ENCODE measurements at places on chromosomes 7 and 10.

GRCh38 chr7:90743626-90744025, 147.5 kb downstream of the CDK14 start:
- DNase-seq: no peak

DNA sequence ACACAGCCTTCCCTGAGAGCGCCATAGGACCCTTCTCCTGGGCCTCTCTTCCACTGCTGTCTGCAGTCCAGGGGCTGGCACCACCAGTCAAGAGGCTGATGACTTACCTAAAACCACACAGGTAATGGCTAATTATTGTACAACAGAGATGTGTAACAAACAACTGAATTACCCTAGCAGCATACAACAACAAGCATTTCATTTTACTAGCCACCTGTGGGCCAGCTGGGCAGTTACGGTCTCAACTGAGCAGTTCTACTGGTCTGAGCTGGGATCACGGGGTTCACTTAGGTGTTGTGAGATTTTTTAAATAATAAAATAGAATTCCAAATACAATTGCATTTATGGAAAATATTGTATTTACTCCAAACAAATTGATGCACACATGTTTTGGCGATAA, 431.9 kb downstream of the TNS3 start:
- no peak for DNase-seq

GRCh38 chr10:74008212-74008731, 10.4 kb downstream of the VCL start:
- no peak for DNase-seq

GRCh38 chr7:87960239-87960638, 26.2 kb downstream of the ADAM22 start:
- DNase-seq: no peak

DNA sequence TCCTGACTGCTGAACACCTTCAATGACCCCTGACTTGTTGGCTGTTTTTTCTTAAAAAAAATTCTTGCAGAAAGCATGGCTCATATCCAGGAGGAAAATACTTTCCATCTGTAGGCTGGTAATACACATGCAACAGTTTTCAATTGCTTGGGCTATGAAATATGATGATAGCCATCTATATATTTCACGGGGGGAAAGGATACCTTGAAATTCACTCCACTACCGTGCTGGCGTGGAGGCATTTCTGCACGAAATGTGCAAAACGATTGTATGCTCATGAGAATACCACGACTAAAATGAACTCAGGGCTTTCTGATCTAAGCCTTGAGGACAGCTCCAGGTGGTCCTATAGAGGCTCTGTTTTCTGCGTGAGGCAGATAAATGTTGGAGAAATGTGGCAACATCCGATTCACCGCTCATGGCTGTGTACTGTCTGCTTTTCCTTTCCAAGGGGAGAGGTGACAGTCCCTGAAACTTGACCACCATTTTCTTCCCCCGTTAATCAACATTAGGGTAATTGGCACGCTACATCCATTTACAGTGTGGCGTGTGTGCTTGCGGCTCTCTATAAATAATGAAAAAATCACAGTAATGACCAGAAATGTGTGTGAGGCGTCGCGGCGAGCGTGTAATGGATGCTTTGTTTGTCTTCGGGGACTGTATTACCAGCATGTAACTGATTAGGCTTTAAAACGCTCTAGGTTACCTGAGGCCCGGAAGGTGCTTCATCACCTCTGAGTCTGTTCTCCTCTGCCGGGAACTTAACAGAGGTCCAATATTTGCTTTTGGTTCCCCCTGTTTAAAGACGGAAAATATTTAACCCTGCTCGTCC, 12.8 kb upstream of the CARD11 start:
- DNase-seq: no peak

DNA sequence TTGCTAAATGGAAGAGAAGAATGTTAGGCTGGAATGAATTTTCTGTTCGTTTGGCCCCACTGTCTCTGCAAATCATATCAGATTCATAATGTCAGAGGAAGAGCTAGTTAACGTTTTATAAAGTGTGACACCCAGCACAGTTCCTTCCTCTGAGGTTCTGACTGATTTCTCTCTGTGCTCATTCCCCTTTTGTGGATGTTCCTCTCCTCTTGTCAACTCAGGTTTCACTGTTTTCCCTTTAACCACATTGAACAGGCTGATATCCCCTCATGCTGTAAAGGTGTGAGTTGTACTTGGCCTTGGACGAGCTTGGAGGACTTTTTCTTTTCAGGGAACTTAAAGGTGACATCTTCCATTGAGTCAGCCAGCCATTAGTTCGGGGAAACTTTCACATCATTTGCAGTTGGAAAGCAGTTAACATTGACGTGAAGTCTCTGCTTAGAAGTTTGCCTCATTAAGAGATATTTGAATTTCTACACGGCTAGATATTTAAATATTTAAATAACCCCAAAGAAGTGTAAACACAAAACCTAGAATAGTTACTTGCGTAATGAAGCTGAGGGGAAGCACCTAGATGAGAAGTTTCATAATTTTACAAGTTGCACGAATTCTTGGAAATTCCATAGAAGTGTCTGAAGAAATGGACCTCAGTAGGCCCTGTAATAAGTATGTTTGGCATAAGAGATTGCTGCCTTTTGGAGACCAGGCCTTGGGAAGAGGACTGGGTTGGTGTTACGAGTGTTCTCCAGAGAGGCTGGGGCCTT, 101.5 kb upstream of the EGR2 start:
- no peak for DNase-seq

- no peak for DNase-seq
Measured at GRCh38 chr7:30900803-30901362, 10.8 kb upstream of the AQP1 start.
